ENCODE measurements at places on chromosomes 2 and 18.

DNA sequence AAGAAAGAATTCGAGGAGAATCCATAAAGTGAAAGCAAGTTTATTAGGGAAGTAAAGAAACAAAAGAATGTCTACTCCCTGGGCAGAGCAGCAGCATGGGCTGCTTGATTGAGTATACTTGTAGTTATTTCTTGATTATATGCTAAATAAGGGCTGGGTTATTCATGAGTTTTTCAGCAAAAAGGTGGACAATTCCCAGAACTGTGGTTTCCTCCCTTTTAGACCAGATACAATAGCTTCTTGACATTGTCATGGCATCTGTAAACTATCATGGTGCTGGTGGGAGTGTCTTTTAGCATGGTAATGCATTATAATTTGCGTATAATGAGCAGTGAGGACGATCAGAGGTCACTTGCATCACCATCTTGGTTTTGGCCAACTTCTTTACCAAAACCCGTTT lies 25.6 kb upstream of the TBC1D8 start:
- no peaks in the 10 kb centered on the region for H3K36me3 ChIP-seq
- no peak overlapping the region for H3K27ac ChIP-seq
- no peak overlapping the region for H3K4me3 ChIP-seq
- no peak for DNase-seq

DNA sequence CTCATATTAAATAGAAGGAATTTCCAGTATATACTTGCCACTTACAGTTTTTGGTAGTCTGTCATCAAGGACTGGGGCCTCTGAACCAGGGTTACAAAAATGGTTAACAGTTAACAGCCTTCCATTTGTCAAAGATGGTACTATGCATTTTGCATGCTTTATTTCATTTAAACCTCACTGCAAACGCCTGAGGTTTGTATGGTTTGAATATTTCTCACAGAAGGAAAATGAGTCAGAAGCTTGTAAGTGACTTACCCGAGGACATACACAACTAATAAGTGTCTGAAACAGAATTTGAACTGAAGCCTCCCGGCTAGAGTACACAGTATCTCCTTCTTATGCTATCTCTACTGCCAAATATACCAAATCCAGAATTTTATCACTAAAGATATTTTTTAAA lies 1593.5 kb upstream of the ACVR2A start:
- H3K4me3 ChIP-seq, result no peak overlapping the region
- DNase-seq, result no peak
- no peaks in the 10 kb centered on the region for H3K4me1 ChIP-seq
- no peaks in the 10 kb centered on the region for H3K27me3 ChIP-seq
- H3K27ac ChIP-seq, result no peak overlapping the region

DNA sequence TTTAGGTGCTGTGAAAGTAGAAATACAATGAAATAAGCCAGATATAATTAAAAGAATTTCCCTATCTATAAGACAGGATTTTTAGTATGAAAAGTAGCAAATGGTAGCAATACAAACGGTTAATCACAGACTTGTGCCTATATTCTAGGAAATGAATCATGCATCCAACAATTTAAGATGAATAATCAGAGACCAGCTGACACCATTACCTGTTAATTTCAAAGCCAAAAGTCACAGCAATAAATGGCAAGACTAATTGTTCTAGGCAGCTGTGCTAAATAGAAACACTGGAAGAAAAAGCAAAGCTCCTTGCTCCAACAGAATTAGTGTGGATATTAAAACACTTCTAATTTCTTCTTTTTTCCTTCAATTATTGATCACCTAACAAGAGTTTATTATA lies 35.1 kb upstream of the MPP4 start:
- no peak for DNase-seq
- no peaks in the 10 kb centered on the region for H3K36me3 ChIP-seq
- H3K4me3 ChIP-seq, result no peak overlapping the region

GRCh38 chr2:231923010-231923344 lies 3.2 kb downstream of the NPPC start:
- H3K4me1 ChIP-seq, result peaks cover 11% of the 10 kb centered on the region
- peaks cover 32% of the 10 kb centered on the region for H3K27me3 ChIP-seq
- no peak for DNase-seq
- H3K27ac ChIP-seq, result no peak overlapping the region

DNA sequence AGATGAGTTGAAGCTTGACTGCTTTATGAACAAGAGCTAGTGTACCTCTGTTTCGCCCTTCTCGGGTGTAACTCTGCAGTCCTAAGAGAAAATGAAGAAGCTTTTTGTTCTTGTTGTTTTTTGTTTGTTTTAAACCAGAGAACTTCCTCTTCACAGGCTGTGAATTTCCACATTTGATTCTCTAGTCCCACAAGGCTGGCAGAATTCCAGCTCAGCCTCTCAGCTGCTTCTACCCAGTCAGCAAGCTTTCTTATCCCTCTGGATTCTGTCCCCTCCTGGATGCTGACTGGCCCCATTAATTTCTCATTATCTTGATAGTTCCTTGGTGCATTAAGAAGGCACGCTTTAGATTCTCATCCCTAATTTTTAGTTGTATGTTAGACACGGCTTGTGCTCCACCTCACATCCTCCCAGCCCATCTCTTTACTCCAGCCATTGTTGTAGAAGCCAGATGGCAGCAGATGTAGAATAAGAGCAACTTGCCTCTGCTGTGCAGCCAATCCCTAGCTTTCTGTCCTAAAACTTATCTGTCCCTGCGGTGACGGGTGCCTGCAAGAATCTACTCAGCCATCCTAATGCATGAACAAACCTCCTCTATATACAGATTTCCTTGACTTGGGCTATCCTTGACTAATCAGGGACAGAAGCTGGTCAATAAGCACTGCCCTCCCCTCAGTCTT lies 12.3 kb upstream of the RESP18 start:
- H3K27me3 ChIP-seq, result no peaks in the 10 kb centered on the region
- H3K4me1 ChIP-seq, result no peaks in the 10 kb centered on the region
- no peaks in the 10 kb centered on the region for H3K36me3 ChIP-seq
- H3K4me3 ChIP-seq, result no peak overlapping the region
- no peak for DNase-seq

DNA sequence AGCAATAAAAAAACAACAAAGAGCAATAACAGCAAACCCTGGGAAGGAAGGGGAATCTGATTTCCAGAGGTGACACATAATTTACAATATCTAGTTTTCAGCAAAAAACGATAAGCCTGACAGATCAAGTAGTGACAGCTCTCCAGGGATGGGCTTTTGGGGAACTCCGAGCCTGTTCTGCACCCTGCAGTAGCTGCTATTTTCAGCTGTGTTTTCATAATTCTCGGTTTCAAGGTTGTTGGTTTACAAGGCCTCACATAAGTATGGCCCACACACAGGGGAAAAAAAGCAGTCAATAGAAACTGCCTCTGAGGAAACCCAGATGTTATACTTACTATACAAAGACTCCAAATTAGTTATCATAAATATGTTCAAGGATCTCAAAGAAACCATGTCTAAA lies 67.7 kb upstream of the CTLA4 start:
- H3K4me3 ChIP-seq, result no peak overlapping the region
- H3K36me3 ChIP-seq, result no peaks in the 10 kb centered on the region
- H3K27ac ChIP-seq, result no peak overlapping the region
- H3K27me3 ChIP-seq, result no peaks in the 10 kb centered on the region
- peaks cover 26% of the 10 kb centered on the region for H3K4me1 ChIP-seq

- no peak for DNase-seq
- no peaks in the 10 kb centered on the region for H3K27me3 ChIP-seq
- H3K36me3 ChIP-seq, result no peaks in the 10 kb centered on the region
These were observed 23.3 kb upstream of the ALPI start for GRCh38 chr2:232432598-232433184.

DNA sequence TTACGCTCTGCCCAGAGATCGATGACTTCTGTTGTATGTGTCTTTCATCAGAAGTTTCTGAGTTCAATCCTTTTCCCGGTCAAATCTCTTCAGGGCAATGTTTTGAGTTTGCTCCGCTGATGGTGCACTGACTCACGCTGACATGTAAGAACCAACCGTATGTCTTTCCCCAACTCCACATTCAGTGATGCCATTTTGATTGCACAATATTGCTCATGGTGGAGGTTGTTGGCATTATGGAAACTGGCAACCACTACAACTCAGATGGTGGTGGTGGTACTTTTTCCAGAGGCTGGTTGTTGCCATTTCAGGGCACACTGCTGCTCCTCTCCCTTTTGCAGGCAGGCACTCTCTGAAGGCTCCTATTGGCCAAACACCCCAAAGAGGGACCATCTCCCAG lies 751.5 kb downstream of the DCDC2C start:
- no peaks in the 10 kb centered on the region for H3K4me1 ChIP-seq
- H3K36me3 ChIP-seq, result no peaks in the 10 kb centered on the region
- no peak overlapping the region for H3K27ac ChIP-seq

DNA sequence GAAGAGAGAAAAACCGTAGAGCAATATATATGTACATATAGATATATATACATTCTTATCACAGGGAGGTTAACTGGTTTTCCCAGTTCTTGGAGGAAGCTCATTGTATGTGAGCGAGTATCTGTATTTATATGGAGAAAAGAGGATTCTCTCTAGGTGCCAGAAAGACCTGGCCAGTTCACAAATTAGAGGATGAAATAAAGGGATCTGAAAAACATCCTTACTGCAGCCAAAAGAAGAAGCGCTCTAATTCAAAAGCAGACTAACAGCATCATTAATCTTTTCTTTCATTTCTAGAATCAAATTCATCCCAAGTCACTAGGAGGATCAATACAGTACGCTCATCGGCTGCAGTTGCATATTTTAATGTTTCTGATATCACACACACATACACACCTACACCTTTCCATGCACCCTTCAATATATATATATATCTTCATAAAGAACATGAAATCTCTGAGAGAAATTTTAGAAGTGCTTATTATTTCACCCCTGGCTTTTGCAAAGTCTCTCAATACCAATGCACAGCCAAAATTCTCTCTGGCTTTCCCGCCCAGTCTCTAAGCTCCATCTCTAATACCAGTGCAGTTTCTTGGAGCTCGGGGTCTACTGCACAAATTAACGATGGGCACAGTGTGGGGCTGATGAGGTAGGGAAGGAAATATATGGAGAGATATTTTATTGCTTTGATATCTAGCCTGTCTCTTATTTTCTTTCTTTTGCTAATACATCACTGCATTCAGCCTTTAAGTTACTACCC lies 731 bp downstream of the NRXN1 start:
- no peak for DNase-seq
- no peak overlapping the region for H3K4me3 ChIP-seq
- no peaks in the 10 kb centered on the region for H3K36me3 ChIP-seq
- H3K27ac ChIP-seq, result no peak overlapping the region
- no peaks in the 10 kb centered on the region for H3K27me3 ChIP-seq

- no peak for DNase-seq
- H3K27me3 ChIP-seq, result no peaks in the 10 kb centered on the region
- no peak overlapping the region for H3K4me3 ChIP-seq
- peaks cover 3% of the 10 kb centered on the region for H3K4me1 ChIP-seq
- no peak overlapping the region for H3K27ac ChIP-seq
- H3K36me3 ChIP-seq, result peaks cover 9% of the 10 kb centered on the region
These were observed 7.6 kb downstream of the STAMBP start for GRCh38 chr2:73836141-73836943.

DNA sequence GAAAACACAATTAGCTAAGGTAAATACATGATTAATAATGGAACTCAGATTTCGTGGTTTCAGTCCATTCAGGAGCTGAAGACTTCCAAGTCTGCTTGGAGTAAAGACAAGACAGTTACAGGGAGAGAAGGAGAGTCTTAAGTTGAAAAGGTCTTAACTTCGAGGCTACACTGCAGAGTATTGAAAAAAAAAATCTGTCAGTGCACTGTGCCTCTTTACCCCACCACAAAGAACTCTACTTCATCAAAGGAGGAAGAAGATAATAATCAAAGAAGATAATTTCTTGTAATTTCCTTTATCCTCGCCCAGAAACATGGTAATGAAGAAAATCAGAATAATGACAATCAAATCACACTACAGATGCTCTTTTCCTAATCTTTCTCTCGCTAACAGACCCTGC lies 75.4 kb downstream of the MEMO1 start:
- H3K27me3 ChIP-seq, result no peaks in the 10 kb centered on the region
- no peak overlapping the region for H3K27ac ChIP-seq
- H3K4me1 ChIP-seq, result peaks cover 10% of the 10 kb centered on the region
- H3K36me3 ChIP-seq, result no peaks in the 10 kb centered on the region
- no peak for DNase-seq

GRCh38 chr2:196851088-196851487 lies 41.9 kb upstream of the C2orf66 start:
- no peaks in the 10 kb centered on the region for H3K4me1 ChIP-seq
- H3K36me3 ChIP-seq, result no peaks in the 10 kb centered on the region
- H3K27me3 ChIP-seq, result no peaks in the 10 kb centered on the region
- H3K27ac ChIP-seq, result no peak overlapping the region

- no peaks in the 10 kb centered on the region for H3K4me1 ChIP-seq
- H3K36me3 ChIP-seq, result no peaks in the 10 kb centered on the region
- H3K27ac ChIP-seq, result no peak overlapping the region
These were observed 591.0 kb downstream of the ARHGAP15 start for GRCh38 chr2:143720095-143720664.

DNA sequence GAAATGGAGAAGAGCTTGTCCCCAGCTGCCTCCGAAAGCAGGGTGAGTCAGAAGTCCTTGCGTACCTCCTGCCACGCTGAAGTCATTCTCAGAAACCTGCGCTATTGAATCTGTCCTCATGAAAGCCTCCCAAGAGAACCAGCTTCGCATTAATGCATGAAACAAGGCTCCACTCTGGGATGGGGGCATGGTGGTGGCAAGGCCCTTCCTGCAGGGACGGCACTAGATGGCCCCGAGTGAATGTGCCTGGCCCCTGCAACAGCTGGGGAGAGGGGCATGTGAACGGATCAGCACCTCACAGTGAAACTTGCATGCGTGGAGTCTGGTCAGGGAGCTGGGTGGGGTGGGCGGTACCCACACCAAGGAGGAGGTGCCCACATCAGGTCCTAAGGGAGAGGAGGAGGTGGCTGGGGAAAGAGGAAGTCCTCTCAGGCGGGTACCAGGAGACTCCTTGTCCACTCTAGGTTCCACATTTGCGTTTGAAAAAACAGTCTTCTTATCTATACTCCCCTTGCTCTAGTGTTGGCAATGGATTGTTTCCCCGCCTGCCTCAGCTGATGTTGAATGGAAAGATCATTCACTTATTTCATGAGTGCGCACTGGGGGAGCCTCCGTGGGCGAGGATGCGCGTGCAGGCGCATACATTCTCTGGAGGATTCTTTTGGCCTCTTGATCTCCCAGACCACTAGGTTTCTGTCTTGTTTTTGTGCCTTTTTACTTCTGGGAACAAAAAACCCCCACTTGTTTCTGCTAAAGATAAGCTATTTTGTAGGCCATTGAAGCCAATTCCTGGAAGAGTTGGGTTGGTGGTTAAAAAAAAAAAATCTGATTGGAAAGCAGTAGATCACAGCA lies 104.7 kb downstream of the KLHL29 start:
- H3K27me3 ChIP-seq, result no peaks in the 10 kb centered on the region
- no peak for DNase-seq

GRCh38 chr2:132415915-132416722 lies 486 bp upstream of the GPR39 start:
- no peak overlapping the region for H3K4me3 ChIP-seq
- no peak for DNase-seq
- no peaks in the 10 kb centered on the region for H3K36me3 ChIP-seq

- no peaks in the 10 kb centered on the region for H3K36me3 ChIP-seq
- H3K4me3 ChIP-seq, result no peak overlapping the region
- H3K27me3 ChIP-seq, result no peaks in the 10 kb centered on the region
- H3K27ac ChIP-seq, result no peak overlapping the region
- DNase-seq, result no peak
- H3K4me1 ChIP-seq, result no peaks in the 10 kb centered on the region
These were observed 31.0 kb downstream of the GKN2 start for GRCh38 chr2:68921646-68922045.

Data from CD8-positive, alpha-beta memory T cell (primary cell).